H54 (cell line): ENCODE measurements at places on chromosomes 5 and 9.
A peak's percentile ranks its signal among the peaks of the same experiment; 100 is the strongest.

GRCh38 chr9:135083241-135083810, 4.1 kb upstream of the OLFM1 start:
- no peak for DNase-seq

- DNase-seq = no peak
These were observed 219.2 kb downstream of the MEF2C start for GRCh38 chr5:88663793-88664216.

- DNase-seq = no peak
These were observed 81.4 kb downstream of the PGM5 start for GRCh38 chr9:68437785-68438184.

DNA sequence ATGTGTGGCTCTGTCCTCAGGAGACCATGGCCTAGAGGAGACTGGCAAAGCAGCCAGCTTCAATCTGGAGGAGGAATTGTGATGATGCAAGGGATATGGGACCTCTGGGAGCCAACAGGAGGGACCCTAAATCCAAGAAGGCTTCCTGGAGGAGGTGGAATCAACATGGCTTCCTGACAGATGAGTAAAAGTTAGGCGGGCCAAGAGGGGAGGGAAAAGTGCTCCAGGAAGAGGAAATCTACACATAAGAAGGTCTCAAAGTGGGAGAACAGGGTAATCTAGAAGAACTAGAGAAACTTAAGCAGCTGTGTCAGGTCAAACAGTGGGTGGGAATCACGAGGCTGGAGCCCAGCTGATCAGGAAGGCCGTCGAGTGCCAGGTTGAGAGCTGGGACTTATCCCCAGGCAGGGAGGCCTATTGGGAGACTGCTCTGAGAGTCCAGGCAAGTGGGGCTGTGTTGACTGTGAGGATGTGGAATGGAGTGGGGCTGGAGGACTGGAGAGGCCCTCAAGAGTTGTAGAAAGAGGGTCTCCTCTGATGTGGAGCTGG, 119.1 kb downstream of the C9orf50 start:
- no peak for DNase-seq

DNA sequence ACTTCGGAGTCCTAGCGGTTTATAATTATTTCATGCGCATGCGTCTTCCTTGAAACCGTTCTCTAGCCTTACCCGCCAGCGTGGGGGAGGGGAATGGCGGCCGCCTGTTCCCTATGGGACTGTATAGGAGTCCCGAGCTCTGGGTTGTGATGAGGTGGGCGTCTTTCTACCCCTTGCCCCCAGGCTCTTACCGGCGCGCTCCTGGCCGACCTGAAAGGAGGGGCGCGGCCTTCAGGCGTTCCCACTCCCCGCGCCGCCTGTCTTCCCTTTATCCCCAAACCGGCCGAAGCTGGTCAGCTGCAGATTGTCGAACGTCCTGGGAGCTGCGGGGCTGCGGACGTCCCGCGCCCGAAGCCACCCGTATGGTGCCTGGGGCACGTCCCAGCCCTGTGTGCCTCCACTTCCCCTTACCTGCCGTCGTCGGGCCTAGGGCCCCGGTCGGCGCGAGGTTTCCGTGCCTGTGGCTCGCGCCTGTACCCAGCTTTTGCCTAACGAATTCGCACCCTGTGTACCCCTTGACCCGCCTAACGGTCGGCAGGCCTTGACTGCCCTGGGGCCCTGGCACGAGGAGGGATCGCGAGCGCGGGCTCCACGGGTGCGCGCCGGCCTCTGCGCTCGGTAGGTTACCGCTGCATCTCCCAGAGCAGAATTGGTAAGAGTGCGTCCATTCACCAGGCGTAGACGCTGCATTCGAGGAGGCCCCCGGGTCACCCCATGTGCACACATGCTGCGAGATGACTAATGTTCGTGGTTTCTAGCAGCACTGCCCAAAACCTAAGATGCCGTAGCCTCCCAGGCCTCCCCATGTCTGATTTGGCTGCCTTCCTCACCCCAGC, 653 bp upstream of the HNRNPH1 start:
- peak; percentile 99 for DNase-seq

GRCh38 chr5:6464441-6464840, 15.8 kb downstream of the UBE2QL1 start:
- DNase-seq = no peak
